Fibroblast of skin of right quadriceps (primary cell): ENCODE measurements at places on chromosomes 5 and 9.
A peak's percentile ranks its signal among the peaks of the same experiment; 100 is the strongest.

- no peak for DNase-seq
These were observed 245.8 kb upstream of the PCSK5 start for GRCh38 chr9:75644649-75645048.

DNA sequence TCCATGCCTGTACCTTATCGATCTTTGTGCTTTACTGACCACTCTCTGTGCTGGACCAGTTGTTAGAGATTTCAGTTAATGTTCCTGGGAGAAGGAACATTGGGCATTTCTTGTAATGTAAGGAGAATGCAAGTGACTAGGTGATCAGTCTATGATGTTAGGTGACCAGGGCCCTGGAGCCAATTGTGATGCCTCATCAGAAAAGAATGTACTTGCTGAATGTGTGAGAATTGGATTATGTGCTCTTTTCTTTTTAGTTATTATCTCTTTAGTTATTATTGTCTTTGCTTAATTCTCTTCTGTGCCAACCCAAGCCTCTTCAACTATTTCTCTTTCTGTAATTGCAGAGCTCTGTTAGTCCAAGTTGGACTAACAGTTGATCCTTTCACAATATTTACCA is 92.9 kb downstream of the LRRC70 start:
- DNase-seq = no peak

DNA sequence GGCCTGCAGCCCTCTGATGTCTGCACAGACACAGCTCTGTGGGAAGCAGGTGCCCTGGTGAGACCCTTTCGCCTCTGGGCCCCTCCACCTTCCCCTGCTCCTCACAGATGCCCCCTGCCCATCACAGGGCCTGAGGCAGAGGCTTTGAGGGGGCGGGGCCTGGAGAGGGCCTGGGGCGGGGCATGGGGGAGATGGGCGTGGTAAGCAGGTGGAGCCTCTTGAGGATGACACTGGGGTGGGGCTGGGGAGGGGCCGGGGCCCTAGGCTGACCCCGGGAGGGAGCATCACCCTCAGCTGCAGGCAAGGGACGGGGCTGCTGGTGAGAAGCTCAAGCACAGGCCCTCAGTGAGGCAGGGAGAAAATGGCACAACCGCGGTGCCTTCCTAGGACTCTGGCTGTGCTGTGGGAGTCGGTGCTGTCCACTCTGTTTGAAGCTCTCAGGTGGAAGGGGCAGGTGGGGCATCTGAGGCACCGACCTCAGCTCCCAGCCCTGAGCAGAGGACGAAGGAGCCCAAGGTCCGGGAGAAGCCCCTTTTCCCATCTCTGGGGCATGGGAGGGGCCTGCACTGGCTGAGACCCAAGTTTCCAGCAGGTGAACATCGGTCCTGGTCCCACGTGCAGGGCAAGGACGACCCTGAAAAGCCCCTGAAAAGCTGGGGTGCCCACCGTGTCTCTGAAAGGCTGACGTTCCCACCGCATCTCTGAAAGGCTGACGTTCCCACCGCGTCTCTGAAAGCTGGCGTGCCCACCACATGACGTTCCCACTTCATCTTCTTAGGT is 17.5 kb upstream of the SLC9A3 start:
- no peak for DNase-seq

GRCh38 chr5:89301321-89302025 is 418.5 kb upstream of the MEF2C start:
- DNase-seq = no peak

- DNase-seq = no peak
These were observed 1639.4 kb upstream of the C9orf72 start for GRCh38 chr9:29212397-29213387.

GRCh38 chr5:108798513-108799265 is 51.0 kb downstream of the FER start:
- peak; percentile 42 for DNase-seq

DNA sequence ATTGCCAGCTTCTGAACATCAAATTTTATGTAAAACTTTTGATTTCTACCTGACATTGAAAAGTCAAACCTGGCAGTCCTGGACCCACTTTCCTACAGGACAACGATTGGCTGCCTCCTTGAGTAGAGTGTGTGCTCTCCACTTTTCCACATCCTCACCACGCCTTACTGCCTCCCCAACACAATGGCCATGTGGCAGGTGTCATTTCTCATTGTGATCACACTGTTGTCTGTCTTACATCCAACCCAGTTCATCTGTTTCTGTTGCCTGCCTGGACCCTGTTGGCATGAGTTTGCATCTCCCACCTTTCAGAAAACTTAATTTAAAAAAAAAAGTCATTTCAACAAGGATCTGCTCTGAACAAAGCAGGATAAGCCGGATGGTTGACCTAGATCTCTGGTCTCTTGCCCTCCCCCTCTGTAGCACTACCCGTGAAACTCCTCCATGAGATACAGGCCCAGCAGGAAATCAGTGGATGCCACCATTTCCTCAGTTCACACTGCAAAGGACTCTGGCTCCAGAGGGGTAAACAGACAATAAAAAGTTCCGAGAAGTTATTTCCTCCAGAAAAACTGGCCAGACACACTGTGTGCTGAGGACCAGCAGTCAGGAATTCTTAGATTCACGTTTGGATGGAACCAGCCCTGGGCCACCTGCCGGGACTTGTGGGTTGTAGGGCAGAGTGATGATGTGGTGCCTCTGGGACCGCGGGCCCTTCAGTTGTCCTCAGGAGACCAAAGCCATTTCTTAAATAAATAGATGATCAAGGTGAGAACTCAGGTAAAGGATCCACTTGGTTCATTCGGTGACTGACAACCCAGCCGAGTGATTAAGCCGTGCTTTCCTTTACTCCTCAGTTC is 48.6 kb downstream of the AMBP start:
- no peak for DNase-seq

DNA sequence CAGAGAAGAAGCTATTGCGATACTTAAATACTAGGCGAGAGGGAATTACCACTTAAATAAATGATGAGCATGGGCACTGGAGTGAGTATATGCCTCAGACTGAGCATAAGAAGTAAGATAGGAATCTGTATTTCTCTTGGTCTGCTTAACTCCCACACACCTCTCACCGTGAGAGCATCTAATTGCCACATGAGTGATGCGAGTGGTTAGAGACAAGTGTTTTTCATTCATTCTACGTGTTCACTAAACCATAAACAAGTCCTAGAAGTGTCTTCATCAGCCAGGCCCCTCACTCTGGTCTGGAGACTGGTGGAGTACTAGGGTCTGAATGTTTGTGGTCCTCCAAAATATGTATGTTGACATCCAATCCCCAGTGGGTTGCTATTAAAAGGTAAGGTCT is 150.2 kb upstream of the SLC12A2 start:
- no peak for DNase-seq

GRCh38 chr5:6398570-6399230 is 20.4 kb upstream of the MED10 start:
- no peak for DNase-seq

- no peak for DNase-seq
These were observed 6.3 kb downstream of the PLAA start for GRCh38 chr9:26940779-26941178.

GRCh38 chr5:74415695-74416102 is 224.8 kb downstream of the ENC1 start:
- no peak for DNase-seq

DNA sequence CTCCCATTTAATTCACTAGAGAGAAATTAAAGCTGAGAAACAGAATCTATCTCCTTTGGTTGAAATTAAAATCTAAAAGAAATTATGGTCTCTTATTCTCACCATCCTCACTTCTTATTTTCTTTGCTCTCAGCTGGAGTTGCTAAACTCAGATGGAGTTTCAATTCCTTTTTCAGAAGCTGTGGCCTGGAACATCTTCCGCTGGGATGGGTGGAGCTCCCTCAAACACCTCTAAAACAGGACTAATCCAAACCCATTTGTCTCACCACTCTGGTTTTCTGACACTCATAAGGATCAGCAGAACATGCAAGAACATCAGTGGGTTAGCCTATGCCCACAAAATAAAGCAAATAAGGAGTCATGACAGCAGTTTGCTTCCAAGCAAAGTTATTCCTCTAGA is 39.6 kb upstream of the CEP78 start:
- no peak for DNase-seq

DNA sequence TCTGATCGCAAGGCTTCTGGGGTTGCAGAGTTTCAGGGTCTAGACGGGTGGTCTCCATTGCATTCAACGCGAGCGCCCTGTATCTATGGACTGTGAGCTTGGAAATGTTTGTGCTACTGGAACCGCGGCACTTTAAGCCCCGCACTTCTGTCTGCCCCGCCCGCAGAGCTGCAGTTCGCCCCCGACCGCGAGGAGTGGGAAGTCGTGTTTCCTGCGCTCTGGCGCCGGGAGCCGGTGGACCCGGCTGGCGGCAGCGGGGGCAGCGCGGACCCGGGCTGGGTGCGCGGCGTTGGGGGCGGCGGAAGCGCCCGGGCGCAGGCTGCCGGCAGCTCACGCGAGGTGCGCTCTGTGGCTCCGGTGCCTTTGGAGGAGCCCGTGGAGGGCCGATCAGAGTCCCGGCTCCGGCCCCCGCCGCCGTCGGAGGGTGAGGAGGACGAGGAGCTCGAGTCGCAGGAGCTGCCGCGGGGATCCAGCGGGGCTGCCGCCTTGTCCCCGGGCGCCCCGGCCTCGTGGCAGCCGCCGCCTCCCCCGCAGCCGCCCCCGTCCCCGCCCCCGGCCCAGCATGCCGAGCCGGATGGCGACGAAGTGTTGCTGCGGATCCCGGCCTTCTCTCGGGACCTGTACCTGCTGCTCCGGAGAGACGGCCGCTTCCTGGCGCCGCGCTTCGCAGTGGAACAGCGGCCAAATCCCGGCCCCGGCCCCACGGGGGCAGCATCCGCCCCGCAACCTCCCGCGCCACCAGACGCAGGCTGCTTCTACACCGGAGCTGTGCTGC is 1.0 kb downstream of the ADAMTS19 start:
- peak; percentile 26 for DNase-seq

DNA sequence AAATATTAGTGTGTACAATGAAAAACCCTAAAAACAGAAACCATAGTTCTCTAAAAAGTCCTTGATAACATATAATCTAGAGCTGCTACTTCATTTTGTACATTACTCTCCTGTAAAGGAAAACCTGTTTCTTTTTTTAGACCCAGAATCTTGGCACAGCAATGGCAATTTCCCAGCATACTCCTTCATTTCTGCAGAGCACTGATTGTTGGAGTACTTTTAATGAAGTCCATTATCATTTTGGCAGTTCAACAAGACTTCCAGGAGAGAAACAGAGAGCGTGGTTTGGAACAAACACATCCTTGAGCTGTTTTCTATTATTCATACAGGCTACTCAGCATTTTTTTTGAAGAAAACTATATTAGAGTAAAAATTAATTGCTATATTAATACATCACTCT is 22.7 kb upstream of the MROH2B start:
- DNase-seq = no peak

- no peak for DNase-seq
These were observed 286.8 kb downstream of the PBX3 start for GRCh38 chr9:126033956-126034355.

GRCh38 chr5:168318240-168318639 is 26.8 kb downstream of the WWC1 start:
- no peak for DNase-seq

- peak; percentile 32 for DNase-seq
These were observed 122.5 kb downstream of the TRPM3 start for GRCh38 chr9:70998962-70999361.

GRCh38 chr5:150757087-150757649 is 1.6 kb downstream of the DCTN4 start:
- DNase-seq = no peak

- no peak for DNase-seq
These were observed 22.8 kb upstream of the CERCAM start for GRCh38 chr9:128397831-128398230.

GRCh38 chr5:140232731-140233130 is 57.7 kb downstream of the CYSTM1 start:
- DNase-seq = no peak

GRCh38 chr9:123302348-123303214 is 34.2 kb upstream of the STRBP start:
- no peak for DNase-seq

DNA sequence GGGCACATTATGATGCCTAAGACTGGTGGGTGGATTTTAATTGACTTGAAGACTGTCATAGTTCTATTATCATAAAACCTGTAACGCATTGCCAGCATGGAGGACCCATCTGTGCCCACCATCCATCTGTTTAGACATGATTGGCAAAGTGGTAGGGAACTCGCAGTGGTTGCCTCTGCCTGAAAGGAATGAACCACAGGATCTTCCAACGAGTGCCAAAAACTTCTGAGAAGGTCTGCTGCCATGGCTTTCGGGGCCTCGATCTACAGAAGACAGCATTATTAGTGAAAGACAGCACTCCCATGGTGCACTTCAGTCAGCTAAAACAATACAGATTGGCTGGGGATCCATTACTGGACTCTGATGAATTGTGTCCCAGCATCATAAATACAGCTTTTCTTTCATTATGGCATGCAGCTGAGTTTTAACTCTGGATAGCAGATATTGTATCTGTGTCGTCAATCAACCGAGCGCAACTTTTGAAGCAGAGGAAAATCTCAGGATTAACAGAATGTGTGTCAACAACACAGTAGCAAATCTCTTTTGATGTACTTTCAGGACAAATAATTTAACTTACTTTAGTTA is 74.3 kb downstream of the ZDHHC21 start:
- no peak for DNase-seq

GRCh38 chr5:168216989-168217388 is 74.5 kb upstream of the WWC1 start:
- DNase-seq = no peak

DNA sequence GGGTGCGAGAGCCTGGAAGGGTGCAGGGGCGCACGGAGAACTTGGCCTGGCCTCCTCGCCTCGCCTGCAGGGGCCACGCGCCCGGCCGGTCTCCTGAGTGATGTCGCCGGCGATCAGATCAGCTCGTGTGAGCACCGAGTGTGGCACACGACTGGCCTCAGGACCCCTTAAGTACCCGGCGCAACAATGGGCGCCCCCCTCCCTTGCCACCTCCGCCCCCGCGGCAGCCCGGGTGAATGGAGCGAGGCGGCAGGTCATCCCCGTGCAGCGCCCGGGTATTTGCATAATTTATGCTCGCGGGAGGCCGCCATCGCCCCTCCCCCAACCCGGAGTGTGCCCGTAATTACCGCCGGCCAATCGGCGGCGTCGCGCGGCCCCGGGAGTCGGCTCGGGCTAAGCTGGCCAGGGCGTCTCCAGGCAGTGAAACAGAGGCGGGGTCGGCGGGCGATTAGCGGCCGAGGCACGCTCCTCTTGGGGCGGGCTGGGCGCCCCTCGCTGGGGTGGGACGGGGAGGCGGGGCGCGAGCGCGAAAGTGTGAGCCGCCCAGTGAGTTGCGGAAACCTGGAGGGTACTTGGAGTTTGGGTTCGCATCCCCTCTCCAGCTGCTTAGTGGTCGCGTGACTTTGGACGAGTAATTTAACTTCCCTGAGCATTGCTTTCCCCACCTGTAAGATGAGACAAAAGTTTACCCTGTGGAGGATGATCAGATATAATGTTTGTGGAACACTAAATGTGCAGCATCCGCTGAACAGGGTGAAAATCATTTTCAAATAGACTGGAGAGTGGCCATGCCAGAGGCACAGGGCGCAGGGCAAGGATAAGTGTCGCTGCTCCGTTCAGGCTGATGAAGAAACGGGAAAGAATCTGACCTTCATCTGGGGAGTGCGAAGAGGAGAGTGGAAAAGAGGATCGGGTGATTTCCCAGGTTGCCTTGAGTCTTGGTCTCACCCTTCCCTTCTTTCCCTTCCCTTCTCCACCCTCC is at the start of gene NEUROG1:
Gene NEUROG1, minus strand, starts transcription at position 145 of the 982 bp plus-strand sequence. CDS start 274 bp downstream, outside the sequence.
- no peak for DNase-seq
